CD4-positive, alpha-beta T cell treated with Interleukin-10 for 1 hour (primary cell): ENCODE measurements at places on chromosomes 3 and 15.

- no peak for DNase-seq
Observed at GRCh38 chr3:180188512-180189309, 152.0 kb upstream of the PEX5L start.

GRCh38 chr3:23112491-23112890 is 90.6 kb upstream of the UBE2E2 start:
- no peak for DNase-seq

- peak; percentile 11 for DNase-seq
Observed at GRCh38 chr3:151347432-151347831, 18.1 kb upstream of the P2RY13 start.

GRCh38 chr15:32972686-32973085 is 221.8 kb downstream of the FMN1 start:
- DNase-seq = no peak

GRCh38 chr3:65978116-65978515 is 60.6 kb downstream of the MAGI1 start:
- no peak for DNase-seq

DNA sequence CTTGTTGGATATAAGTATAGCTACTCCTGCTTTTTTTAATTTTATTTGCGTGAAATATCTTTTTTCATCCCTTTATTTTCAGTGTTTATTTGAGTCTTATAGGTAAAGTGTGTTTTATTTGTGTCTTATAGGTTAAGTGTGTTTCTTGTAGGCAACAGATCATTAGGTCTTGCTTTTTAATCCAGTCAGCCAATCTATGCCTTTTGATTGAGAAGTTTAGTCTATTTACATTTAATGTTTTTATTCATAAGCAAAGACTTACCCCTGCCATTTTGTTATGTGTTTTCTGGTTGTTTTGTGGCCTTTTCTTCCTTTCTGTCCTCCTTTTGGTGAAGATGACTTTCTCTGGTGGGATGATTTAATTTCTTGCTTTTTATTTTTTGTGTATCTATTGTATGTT is 232.0 kb downstream of the RAP2B start:
- DNase-seq = no peak

GRCh38 chr3:14431452-14431916 is 29.1 kb downstream of the SLC6A6 start:
- DNase-seq = no peak

DNA sequence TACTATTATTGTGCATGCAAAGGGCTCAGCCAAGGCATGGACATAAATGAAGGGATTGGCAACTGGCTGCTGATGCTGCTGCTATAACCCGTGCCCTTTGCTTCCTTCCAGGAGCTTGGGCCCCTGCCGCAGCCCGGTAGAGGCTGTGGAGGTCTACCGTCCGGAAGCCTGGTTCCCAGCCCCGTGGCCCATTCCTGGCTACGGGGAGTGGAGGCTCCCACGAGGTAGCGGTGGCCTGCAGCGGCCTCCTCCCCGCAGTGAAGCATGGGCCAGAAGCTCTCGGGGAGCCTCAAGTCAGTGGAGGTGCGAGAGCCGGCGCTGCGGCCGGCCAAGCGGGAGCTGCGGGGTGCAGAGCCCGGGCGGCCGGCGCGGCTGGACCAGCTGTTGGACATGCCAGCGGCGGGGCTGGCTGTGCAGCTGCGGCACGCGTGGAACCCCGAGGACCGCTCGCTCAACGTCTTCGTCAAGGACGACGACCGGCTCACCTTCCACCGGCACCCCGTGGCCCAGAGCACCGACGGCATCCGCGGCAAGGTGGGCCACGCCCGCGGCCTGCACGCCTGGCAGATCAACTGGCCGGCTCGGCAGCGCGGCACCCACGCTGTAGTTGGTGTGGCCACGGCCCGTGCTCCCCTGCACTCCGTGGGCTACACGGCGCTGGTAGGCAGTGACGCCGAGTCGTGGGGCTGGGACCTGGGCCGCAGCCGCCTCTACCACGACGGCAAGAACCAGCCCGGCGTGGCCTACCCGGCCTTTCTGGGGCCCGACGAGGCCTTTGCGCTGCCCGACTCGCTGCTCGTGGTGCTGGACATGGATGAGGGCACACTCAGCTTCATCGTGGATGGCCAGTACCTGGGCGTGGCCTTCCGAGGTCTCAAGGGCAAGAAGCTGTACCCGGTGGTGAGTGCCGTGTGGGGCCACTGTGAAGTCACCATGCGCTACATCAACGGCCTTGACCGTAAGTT is 15.0 kb downstream of the SPSB4 start:
- DNase-seq = no peak

- DNase-seq = no peak
Observed at GRCh38 chr3:90052425-90052950, 945.1 kb downstream of the EPHA3 start.

GRCh38 chr15:84714821-84715220 is 1.1 kb downstream of the SEC11A start:
- no peak for DNase-seq

DNA sequence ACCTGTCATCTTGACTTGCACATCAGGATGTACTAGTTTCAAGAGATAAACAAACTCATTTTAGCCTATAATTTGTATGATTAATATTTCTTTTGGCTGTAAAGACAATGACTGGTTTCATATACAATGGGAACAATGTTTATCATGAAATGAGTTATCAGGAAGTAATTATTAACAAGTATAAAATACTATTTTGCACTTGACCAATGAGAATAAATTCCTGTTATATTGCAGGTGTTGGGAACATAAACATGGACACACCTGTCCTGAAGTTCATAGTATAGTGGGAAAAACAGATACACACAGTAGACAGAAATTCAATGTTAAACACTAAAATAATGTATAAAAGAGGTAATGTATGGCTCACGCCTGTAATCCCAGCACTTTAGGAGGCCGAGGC is 56.9 kb downstream of the UBR1 start:
- no peak for DNase-seq

DNA sequence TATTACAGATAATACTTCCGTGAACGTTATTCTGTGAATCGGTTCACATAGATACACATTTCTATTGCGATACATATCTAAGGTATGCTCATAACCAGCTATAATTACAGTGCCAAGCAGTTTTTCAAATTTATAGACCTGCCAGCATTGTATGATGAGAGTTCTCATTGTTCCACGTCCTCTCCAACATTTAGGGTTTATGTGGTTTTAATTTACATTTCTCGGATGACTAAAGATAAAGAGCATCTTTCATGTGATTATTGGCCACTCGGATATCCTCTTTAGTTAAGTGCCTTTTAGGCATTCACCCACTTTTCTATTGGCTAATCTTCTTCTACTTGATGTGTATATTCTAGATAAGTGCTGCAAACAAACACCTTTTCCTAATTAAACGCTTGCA is 134.7 kb upstream of the CCDC54 start:
- no peak for DNase-seq

DNA sequence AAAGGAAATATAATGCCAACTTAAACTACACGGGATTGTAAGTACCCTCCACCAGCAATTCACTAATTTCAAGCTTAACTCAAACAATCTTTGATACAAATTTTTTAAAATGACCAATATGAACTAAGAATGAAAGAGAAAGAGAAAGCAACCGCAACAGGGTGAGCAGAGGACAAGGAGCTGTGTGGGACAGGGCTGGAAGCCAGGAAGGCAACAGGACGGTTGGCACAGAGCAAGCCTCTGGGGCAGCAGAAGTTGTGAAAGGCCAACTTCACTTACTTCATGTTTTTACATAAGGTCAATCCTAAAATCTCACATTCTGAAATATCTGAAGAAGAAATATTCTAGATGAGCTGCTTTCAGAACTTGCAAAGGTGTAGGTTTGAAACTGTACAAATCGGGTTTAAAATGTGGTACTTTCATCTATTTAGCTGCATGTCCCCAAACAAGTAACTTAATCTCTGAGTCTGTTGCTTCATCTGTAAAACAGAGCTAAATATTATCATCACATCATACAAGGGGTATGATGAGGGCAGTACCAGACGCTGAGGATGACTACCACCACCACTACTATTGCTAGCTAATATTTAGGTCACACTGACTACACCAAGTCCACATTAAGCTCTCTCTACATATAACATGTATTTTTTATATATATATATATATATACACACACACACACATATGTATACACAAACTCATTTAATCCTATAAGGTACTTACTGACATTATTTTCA is 101.7 kb downstream of the IGSF11 start:
- no peak for DNase-seq

DNA sequence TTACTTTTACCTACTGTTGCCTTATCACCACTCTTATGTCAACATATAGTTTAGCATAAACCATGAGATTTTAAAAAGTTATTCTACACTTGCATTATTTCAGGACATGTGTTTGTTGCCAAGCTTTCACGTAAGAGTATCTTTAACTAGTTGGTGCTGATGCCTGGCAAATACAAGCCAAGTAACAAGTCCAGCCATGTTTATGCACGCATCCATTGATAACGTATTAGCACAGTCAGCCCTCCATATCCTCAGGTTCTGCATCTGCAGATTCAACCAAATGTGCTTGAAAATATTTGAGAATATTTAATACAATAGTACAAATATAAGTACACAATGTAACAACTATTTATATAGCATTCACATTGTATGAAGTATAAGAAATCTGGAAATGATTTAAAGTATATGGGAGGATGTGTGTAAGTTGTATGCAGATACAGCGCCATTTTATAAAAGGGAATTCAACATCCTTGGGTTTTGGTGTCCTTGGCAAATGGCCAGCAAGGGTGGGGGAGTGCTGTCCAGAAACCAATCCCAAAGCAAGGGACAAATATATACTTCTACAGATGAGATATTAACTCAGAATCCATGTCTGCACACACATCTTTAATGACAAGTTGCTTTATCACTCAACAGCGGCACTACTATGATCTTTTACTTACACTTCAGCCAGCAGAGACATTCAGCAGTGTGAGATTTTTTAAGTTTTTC is 8.7 kb upstream of the SETD5 start:
- DNase-seq = no peak

GRCh38 chr15:51866751-51867150 is 37.3 kb downstream of the TMOD3 start:
- no peak for DNase-seq

DNA sequence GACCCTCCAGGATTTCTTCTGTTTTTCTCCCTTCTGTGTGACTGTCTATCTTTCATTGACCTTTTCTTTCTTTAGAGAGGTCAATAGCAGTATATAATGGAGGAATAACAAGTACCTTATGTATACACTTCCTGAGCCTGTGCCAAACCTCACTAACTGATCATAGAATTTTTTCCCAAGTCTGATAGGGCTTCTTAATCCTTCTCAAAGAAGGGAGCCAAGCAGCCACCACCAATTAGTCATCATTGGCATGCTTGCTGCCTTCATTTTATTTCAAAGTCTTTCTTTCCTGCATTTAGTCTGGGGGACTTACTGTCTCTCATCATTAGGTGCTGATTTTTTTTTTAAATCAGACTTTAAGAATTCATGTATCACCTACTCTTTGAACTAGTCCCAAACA is 327.0 kb downstream of the FEZF2 start:
- no peak for DNase-seq

DNA sequence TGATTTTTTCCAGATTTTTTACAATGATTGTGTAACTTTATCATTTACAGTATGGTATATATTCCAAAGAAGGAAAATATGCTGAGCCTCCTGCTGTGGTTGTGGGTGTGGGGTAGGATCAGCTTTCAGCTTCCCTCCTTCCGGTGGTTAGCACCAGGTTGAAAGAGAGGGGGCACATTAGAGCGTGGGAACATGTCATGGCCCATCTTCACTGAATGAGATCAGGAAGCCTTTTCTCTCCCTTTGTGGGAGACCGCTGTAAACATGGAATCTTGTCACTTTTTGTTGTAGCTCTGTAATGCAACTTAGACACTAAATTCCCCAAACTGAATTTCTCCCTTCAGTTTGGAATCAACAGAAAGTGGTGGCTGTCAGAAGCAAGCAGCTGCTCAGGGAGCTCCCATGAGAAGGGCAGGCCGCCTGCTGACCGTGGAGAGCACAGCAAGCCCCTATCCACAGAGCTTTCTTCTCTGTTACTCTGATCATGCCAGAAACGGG is 86.7 kb upstream of the LIMD1 start:
- DNase-seq = no peak

GRCh38 chr3:123660900-123661299 is 76.0 kb upstream of the HACD2 start:
- DNase-seq = no peak

- no peak for DNase-seq
Observed at GRCh38 chr3:88703501-88704059, 403.8 kb upstream of the EPHA3 start.

GRCh38 chr3:133494469-133494868 is 79.0 kb upstream of the CDV3 start:
- no peak for DNase-seq

- DNase-seq = no peak
Observed at GRCh38 chr15:39936681-39937080, 2.8 kb downstream of the EIF2AK4 start.

DNA sequence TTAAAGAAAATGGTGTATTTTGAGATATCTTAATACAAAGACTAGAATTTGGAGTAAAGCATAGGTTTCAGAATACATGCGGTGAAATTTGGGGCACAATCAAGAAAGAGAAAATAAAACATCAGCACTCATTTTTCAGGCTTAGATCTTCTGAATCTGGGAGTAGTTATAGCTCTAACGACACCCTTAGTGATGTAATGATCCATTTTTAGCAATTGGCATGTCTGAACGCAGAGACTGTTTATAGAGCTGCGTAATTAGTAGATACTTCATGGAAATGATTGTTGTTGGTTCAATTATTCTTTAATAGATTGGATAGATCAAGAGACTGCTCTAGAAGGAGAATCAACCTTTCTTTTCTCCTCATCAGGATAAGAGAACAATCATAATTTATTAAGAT is 47.5 kb upstream of the SNRK start:
- no peak for DNase-seq

- no peak for DNase-seq
Observed at GRCh38 chr3:194163697-194164096, 27.7 kb downstream of the HES1 start.

DNA sequence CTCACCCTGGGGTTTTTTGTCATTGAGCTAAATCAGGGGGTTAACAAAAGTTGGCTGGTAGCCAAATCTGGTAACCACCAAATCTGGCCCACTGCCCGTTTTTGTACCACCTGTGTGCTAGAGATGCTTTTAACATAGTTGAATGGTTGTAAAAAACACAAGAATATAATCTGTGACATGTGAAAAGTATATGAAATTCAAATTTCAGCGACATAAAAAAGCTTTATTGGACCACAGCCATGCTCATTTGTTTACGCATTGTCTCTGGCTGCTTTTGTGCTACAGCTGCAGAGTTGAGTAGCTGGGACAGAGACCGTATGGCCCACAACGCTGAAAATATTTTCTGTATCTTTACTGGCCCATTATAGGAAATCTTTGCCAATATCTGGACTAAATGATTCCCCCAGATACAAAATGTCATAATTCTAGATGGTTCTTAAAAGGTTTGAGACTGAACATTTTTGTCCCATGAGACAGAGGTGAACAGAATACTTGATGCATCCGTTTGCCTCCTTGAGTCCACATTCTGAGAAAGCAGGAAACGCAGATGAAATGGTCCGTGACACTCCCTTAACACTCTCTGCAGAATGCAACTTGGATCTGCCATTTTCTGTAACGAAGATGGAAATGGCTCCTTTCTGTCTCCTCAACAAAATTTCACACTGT is 120.9 kb upstream of the PDZRN3 start:
- DNase-seq = no peak
